ENCODE measurements at places on chromosomes 5 and 9.

DNA sequence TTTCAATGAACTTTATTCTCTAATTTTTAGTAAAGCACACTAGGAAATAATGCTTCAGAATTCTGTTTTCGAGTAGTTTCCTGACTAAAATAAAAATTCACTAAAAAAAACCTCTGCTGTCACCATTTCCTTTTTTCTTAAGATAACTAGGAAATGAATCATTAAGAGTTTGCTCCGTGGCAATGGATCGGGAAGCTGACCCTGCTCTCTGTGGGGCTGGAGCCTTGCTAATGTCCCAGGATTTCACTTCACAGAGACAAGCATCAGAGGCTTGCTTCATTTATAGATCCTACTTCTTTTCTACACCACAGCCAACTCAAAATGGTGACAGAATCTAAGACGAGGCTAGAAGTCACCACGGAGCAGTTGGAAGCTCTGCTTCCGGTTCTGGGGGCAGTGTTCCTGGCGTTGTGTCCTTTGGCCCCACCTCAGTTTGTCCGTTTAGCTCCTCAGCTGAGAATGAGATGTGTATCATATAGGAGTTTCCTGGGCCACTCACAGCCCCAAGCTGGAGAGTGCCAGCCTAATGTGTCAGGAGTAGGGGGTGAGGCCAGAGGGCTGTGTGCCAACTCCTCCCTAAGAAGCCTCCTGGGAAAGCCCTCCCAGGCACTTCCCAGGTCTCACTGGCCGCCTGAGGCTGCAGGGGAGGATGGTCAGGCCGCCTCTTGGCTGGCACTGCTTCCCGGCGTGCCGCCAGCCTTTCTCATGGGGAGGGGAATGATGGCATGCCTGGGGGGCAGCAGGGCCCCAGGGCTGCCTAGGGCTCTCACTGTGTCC is 19.6 kb downstream of the TENT4A start:
- peak; percentile 81 for DNase-seq

DNA sequence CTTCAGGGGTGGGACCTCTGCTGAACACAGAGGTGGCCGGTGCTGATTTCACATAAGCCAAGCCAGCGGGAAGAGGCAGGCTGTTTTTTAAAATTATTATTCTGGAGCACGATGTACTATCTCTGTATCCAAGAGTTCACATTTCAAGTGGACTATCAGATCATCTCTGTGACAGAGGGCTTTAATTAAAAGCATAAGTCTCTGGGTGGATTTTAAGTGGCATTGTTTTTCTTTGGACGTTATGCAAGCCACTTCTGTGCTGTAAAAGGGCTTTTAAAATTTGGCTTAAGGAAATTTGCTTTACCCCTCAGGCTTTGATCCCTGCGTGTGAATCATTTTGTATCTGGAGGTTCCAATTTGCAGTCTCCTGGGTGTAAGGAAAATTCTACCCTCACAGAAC is 124.7 kb downstream of the PALM2AKAP2 start:
- peak; percentile 68 for DNase-seq

DNA sequence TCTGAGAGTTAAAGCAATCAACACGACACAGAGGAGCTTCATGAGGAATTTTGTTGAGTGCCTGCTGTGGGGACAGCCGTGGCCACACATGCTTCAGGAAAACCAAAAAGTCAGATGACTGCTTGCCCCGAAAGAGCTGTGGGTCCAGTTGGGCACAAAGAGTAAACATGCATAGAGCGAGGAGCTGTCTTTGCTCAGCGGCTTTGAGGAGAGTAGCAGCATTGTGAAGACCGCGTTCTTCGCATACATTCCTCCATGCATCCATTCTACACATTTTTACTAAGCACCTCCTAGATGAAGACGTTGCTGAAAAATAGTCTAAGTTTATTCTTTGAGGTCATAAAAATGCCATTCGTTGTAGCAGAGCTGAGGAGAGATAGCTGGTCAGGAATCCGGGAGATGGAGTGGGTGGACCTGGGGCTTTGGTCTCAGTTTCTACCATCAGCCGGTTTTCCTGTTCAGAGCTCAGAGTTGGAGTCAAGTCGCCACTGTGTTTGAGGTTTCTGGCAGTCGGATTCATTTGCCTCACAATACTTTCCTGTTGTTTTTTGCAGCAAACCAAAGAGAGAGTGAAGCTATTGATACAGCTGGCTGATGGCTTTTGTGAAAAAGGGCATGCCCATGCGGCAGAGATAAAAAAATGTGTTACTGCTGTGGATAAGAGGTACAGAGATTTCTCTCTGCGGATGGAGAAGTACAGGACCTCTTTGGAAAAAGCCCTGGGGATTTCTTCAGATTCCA is 194.5 kb upstream of the OTULINL start:
- DNase-seq = no peak

- no peak for DNase-seq
Observed at GRCh38 chr9:15305470-15305869, 1.5 kb downstream of the TTC39B start.

DNA sequence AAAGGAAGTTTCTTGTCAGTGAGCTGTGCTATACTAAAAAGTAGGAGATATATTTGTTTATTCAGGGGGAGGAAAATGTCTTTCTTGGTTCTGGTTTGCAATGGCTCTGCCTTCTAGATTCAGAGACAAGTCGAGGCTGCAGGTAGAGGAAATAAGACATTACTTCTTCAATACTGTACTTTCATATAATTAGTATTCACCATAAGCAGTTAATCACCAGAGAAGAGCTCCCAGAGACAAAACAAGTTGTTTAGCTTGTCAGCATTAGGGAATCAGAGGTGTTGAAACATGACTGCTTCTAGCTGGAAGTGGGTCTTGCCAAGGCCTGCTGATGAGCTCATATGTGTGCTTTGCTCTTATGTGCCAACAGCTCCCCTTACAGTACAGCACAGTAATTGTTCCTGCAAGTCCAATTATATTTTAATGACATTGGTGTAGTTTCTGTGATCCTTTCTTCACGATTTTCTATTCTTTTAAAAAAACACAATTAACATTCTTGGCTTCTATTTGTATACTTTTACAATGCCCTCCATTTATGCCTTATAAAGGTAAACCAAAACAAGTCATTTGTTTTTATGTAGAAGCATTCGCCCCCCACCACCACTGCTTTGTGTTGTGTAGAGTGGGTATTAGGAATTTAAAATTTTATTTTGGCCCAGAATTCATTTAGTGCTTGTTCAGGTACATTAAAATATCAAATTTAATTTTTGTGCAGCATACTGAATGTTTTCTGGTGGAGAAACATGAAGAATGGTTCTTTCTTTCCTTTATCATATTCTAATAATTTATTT is 112.2 kb downstream of the RPS23 start:
- peak; percentile 98 for DNase-seq

DNA sequence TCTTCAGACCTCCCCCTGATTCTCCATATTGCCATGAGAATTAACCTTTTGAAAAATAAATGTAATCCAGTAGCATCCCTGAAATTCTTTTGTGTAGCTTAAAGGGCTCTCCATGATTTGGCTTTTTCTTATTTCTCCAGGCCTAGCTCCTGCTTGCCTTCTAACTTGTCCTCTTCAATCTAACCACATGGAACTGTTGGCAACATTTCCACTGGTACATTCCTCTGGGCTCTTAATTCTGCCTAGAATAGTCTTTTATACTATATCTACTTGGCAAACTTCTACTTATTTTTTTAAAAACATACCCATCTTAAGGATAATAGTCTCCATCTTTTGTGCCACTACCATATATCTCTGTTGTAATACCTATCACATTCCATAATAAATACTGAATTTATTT is 54.1 kb downstream of the GNG10 start:
- DNase-seq = no peak

DNA sequence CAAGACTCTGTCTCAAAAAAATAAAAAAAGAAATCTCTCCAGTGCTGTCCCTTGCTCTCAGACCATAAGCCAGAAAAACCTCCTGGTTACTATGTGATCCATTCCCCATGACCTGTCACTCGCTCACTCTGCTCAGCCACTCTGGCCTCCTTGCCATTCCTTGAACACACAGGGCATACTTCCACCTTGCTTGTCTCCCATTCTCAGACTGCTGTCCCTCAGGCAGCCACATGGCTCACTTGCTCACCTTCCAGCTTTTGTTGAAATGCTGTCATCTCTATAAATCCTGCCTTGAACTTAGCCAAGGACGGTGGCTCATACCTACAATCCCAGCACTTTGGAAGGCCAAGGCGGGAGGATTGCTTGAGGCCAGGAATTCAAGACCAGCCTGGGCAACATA is 82.9 kb downstream of the UGCG start:
- no peak for DNase-seq

All from fibroblast of mammary gland (primary cell).